Transverse colon (tissue), 4 donors: ENCODE measurements at places on chromosomes 7 and 10. TPM values are rescaled to one million over a fixed set of nuclear protein-coding genes. Genes with fewer than 3 reads are reported as not detected.

Gene PTPRZ1
- total RNA-seq = 2.4 TPM

- DNase-seq = no peak
Observed at GRCh38 chr10:30018496-30018895, 40.9 kb downstream of the JCAD start.

GRCh38 chr7:98841179-98841997 is 28.4 kb downstream of the TMEM130 start:
- peak; percentile 56 for DNase-seq

DNA sequence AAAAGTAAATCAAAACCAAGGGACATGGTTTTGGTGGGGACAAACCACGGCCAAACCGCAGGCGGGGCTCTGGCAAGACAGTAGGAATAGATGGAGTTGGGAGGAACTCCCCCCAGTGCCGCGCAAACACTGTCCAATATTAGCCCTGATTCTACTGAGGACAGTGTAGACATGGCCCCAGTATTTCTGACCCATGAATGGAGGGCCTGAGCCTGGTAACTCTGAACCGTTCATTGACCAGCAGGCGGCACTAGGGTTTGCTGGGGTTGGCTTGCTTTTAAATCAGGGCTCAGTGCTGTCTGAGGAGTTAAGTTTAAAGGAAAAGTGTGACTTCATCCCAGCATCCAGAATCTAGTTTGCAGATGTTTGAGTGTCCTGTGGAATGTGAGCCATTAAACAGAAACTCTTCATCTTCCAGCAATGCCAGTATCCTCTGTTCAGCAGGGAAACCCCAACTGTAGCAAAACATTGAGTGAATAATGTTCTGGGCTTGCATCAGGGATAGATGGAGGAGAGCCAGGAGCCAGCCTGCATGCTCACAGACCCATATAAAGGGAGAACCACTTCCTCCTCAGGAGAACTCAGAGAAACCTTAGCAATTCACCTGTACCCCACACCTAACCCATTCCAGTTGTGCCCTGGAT is 147.4 kb upstream of the PRSS58 start:
- no peak for DNase-seq

GRCh38 chr7:36667007-36667745 is 57.1 kb downstream of the AOAH start:
- DNase-seq = no peak

Gene ZNF775
- 14.7 TPM for total RNA-seq

- DNase-seq = no peak
Observed at GRCh38 chr7:148472406-148472805, 118.2 kb upstream of the C7orf33 start.

Gene FXYD4
- total RNA-seq = not detected

DNA sequence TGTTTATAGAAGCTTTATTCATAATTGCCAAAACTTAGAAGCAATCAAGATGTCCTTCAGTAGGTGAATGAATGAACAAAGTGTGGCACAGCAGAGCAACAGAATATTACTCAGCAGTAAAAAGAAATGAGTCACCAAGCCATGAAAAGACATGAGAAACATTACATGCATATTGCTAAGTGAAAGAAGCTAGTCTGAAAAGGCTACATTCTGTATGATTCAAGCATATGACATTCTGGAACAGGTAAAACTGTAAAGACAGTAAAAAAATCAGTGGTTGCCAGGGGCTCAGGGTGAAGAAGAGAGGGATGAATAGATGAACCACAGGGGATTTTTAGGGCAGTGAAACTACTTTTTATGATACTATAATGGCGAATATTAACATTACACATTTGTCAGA is 80.9 kb upstream of the APBB1IP start:
- no peak for DNase-seq

DNA sequence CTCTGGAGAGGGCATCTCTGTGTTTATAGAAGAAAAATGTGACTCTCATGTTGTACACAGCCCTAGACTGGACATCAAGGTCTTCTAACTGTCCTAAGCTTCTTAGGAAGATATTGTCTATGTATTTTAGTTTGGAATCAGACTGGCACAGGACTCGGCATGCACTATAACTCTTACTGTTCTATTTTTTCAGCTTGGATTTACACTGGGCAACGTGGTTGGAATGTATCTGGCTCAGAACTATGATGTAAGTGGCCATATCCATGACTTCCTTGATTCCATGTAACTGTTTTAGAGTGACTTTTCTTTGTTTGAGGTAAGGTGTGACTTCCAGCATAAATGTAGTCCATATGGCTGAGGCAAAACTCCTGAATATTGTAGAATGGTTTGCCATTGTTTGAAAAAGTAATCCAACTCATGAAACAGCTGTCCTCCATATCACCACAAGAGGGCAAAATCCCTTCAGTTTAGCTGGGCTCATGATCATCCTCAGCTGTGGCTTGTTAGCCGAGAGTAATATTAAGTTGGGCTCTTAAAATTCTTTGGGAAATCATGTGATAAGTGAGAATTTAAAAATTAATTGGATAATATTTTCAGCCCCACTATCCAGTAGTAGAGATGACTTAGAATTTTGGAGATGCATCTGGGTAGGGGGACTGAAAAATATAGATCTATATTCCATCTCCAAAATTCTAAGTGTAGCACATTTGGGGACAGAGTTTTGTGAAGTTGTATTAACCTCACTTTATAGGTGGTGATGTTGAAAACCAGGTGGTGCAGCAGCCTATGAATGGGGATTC is 10.4 kb downstream of the STMP1 start:
- DNase-seq = no peak

Gene KCNIP2
- 1.1 TPM for total RNA-seq

DNA sequence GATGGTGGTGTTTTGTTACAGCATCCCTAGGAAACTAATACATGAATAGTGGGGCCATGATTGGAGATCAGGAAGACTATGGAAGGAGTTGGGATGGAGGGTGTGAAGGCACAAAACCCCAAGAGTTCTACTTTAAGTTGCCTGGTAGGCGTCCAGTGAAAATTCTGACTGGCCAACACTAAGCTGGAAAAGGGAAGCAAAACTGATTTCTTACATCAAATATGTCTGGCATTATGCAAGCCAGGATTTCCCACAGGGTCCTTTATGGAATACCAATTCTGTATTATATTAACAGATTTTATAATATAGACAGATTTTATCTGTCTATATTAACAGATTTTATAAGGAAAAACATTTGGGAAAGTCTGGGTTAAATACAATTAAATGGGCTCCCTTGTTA is 16.2 kb downstream of the CPVL start:
- no peak for DNase-seq

DNA sequence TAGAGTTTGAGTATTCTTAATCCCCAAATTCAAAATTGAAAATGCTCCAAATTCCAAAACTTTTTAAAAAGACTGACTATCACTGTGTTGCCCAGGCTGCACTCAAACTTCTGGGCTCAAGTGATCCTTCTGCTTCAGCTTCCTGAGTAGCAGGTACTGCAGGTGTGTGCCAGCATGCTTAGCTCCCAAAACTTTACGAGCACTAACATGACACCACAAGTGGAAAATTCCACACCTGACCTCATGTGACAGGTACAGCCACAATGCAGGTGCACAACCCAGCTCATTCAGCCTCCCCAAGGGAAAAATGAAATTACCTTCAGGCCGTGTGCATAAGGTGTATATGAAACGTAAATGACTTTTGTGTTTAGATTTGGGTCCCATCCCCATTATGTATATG is 16.5 kb downstream of the CDC123 start:
- no peak for DNase-seq

GRCh38 chr7:38168890-38169570 is 9.0 kb upstream of the STARD3NL start:
- no peak for DNase-seq

DNA sequence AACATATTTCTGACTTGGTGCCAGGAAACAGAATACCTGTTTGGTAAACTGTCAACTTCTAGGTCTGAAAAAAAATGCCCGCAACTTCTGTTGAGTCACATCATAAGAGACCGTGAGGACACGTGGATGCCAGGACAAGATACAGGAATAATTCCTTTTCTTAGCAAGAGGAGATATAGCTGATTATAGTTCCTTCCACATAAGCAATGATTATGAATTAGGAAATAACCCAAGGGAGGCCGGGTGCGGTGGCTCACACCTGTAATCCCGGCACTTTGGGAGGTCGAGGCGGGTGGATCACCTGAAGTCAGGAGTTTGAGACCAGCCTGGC is 75.2 kb downstream of the CDC123 start:
- DNase-seq = no peak

Gene AKR1E2
- total RNA-seq = 4.2 TPM

GRCh38 chr7:16504019-16504418 is 22.6 kb upstream of the LRRC72 start:
- DNase-seq = no peak

GRCh38 chr7:85165263-85165662 is 21.6 kb downstream of the SEMA3D start:
- no peak for DNase-seq

- no peak for DNase-seq
Observed at GRCh38 chr10:5958077-5958476, 19.3 kb downstream of the IL15RA start.

DNA sequence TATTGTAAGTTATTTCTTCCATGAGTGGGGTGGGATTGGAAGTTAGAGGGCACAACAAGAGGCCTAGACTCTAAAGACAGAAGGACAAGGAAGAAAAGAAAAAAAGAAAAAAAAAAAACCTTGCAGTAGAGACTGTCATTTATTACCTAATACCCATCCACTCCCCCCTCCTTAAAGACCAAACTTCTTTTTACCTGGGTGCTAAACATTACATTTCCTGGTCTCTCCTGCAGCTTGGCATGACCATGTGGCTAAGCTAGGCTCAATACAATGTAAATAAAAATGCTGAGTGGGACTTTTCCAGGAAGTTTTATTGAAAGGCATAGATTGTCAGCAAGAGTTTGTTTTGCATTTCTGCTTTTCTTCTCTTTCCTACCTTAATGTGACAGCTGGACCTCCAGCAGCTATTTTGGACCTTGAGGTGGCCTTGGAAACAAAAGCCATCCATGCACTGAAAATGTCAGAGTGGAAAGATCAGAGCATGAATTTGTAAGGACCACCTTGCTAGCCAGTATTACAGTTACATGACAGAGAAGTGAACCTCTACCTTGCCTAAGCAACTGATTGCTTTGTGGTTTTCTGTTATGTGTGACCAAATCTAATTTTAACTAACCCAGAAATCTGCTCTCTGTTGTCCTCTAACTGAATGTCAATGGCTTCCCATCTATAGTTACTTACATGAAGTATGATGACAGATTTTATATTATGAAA is 81.3 kb upstream of the SFMBT2 start:
- DNase-seq = no peak

Gene STEAP1B
- total RNA-seq = 3.7 TPM

GRCh38 chr7:2680792-2681490 is 7.1 kb upstream of the AMZ1 start:
- DNase-seq = peak; percentile 85

GRCh38 chr10:88792661-88793060 is 9.9 kb upstream of the LIPM start:
- DNase-seq = peak; percentile 10

DNA sequence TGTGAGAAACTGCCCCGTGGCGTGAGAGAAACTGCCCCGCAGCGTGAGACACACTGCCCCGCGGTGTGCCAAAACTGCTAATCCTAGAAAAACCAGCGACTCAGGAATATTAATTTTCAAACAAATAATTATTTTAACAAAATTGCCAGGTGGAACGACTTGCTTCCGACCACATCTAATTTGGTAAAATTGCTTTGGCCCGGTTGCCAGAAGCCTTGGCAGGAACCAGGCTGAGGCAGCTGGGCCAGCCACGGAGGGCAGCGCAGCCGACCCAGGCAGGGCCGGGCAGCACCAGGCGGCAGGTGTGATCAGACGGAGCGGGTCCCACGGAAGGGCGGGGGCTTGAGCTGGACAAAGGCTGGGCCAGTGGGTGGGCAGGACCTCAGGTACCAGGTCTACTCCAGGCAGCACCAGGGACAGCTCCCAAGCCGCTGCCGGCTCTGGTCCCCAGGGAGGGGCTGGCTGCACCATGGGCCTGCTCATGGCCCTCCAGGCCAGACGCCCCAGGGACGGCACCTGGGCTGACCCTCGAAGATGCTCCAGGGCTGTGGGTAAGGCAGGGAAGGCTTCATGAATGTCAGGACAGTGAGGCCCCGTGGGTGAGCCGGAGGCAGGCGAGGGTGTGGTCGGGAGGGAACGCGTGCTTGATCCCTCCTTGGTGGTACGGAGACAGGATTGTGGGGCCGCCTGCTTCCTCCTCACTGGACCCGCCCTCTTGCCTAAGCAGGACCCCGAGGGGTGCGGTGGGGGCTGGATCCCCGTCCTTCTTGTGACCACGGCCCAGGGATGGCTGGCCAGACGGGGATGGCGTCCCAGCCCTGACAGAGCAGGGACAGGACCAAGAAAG is 7.7 kb upstream of the ADGRA1 start:
- DNase-seq = no peak

DNA sequence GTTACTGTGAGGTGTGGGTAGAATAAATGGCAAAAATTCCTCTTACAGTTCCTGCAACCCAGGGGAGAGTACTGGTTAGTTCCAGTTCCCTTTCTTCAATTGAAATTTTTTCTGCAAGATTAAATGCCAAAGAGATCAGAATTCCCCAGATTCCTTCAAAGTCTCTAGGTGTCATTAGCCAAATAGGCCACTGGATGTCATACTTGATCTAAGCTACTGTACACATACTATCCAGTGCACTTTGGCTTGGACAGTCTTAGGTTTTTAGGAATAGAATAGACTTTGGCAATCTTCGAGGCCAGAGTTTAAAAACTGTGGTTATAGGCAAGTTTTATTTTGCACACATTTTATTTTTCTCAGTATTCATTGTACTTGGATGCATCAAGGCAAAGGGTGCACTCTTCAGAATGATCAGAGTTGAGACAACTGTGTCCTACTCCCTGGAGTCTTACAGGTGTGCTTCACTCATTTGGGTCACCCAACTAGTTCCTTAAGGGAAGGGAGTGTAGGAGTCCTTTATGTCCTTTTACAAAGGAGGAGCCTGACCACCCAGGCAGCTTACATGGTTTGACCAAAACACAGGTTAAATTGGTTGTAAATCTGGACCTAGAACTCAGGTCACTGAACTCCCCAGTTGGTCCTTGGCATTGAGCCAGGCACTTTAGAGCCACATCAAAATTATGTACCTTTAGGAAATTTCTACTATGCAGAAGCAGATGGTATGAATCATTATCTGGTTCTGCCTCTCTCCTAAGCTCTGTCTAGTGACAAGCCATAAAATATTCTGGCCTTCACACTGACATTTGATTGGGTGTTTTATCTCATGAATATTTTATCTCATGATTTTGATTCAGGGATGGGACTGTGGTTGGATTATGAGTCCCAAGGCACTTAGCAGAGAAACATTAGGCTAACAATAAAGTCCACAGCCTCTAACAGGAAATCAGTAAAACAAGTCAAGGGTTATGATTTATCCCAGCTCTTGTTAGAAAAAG is 49.5 kb downstream of the ASAH2B start:
- no peak for DNase-seq

GRCh38 chr10:18759575-18759974 is 100.3 kb downstream of the ARL5B start:
- no peak for DNase-seq

DNA sequence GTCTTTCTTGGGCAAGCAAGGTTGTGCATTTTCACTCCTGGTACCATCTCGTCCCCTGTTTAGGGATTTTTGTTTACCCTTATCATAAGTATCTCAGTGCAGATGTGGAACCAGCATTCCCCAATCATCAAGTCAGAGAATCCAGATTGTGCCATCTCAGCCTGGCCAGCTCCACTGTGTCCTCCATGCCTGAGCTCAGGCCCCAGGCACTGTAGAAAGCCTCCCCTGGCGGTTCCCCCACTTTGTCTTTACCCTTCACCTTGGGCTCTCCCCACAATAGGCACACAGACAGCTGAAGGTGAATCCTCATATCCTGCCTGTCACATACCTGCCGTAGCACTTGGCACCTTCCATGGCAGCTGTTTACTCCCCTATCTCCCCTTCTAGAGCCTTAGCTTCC is 264.7 kb upstream of the NFE2L3 start:
- no peak for DNase-seq
